ENCODE measurements at places on chromosomes 6 and 20.

DNA sequence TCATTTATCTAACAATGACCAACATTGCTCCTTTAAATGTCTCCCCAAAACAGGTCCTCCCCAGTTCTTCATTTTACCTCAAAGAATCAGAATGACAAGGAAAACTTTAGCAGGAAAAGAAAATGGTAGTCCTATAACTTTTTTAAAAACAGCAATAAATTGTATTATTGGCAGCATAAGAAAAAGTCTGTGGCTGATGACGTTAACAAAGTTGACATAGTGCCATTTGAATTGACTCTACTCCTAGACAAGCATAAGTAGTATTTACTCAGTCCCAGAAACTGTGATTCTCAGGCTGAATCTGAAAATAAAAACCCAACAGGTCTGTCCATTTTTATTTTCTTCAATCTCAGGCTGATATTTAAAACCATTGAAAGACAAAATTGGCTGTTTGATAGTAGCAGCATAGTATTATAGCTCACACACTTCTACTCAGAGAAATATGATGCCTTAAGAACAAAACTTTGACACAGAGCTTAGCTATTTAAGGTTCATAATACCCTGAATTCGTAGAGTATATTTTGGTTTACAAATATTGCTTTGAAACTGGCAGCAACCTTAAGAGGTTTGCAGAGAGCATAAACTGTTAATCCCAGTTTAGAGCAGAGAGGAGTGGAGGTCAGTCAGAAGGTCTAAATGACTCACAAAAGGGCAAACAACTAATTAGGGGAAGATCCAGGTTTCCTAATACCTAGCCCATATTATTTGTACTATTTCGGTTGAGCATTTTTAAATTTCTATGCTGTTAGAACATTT lies 35.0 kb upstream of the TENT5A start:
- no peak for DNase-seq

DNA sequence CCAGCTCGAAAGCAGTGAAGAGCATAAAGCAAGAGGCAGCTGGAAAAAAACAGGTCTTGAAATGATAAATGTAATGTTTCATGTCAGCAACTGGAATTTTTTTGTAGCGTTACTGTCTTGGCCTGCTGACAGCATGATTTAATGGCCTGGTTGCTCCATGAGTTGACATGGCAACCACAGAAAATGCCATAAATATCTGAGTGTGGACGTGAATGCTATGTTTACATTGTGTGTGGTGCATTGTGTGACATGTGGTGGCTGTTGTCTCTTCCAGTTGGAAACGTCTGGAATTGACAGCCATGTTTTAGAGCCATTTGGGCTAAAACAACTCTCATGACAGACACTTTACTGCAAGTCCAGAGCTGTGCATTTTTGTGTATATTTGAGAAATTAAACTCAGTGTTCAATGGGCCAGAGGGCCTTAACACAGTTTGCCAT lies 170.0 kb downstream of the FOXA2 start:
- DNase-seq, result no peak

DNA sequence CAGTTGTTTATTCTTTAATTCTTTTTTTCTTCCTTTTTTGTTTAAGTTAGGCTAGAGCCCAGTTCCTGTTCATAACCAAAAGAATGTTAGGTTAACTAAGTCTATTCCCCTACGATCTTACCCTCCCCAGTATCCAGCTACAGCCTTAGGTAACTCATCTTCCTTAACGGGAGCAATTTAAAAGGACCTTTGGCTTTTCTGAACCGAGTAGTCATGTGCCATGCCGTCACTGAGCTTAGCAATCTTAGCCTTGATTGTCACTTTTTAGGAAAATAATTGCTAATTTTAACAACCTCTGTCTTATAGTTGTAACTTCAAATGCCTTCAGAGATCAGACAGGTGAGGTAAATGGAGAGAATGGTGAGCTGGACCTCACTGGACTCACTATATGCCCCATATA lies 6.2 kb downstream of the METTL24 start:
- DNase-seq, result no peak

DNA sequence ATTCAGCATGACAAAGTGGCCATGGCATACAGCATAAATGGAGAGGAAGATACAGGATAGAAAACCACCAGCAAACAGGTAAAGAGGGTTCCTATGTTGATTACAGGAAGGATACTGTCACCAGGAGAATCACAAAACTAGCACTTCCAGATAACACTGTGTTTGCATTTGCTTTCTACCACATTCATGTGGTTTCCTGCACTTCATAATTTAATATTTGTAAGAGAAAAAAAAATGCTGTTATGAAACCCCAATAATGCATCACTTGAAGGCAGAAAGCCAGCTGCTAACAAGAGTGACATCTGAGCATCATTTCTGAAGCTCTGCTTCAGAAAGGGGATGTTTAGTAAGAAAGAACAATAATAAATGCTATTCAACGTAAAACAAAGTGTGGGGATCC lies 106.6 kb downstream of the ATXN1 start:
- DNase-seq, result no peak

DNA sequence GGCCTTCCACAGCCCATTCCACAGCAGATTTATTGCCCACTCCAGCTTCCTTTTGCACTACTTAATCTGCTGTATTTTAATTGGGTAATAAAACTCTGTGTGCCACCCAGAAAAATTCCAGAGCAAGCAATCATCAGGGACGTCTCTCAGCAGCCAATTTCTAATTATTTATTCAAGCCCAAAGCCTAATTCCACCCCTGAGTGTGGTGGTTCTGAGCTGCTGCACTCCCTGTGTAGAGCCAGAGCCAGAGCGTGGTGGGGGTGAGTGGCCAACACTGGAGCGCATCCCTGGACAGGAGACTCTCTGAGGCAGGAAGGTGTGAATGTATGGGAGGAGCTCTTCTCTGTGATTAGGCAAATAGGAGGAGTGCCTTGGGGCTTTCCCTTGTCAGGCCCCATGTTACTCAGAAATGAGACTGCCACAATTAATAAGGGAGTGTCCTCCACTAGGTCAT lies 66.1 kb downstream of the CD24 start:
- DNase-seq, result no peak

DNA sequence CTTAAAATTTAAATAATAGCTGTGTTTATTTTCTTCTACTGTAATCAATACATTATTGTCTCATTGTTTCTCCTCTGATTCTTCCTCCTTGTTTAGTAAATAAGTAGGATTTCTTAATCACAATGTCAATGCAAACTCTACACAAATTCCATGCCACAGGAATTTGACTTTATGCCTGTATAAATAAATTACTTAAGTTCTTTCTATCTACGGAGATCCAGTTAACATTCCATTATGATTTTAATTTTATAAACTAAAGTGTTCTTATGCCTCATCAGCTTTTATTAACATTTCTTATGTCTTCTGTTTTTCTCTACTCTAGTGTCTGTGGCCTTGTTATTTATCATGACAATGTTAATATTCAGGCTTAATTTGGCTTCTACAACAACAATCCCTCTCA lies 1169.2 kb downstream of the GRIK2 start:
- no peak for DNase-seq

- no peak for DNase-seq
Observed at GRCh38 chr6:113104951-113105350, 752.2 kb upstream of the MARCKS start.

DNA sequence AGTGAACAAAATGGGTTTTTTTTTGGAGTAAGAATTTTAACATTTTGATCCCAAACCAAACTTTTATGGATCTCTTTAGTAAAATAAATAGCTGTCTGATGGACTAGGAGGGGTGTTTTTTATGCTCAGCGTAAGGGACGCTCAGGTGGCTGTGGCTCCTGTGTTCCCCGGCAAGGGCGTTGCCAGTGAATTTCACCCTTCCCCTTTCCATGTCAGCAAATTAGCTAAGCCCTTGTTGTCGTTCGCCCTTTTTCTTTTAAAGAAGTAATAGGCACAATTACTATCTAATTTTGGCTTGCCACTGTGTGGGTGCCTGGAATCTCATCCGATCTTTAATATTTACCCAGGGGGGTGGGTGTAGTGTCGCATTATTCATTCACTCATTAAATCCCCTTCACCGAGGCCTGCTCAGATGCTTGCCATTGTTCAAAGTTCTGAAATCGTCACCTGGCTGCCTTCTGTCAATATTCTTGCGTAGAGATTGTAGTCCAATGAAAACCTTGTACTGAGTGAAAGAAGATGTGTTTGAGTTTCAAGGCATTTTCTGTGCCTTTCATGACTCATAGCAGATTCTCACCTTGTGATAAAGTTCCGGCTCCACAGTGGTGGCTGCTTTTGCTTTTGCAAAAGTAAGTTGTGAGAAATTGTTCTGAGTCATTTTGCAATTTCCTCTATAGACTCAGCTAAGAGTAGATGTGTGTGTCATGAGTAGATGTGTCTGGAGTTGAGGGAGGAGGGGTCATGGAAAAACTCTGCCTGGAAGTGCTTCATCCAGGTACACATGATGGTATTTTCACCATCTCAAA lies 40.0 kb upstream of the CLDN20 start:
- DNase-seq, result no peak

GRCh38 chr6:79842376-79843040 lies 104.8 kb downstream of the ELOVL4 start:
- no peak for DNase-seq

GRCh38 chr20:6732001-6732447 lies 35.5 kb upstream of the BMP2 start:
- no peak for DNase-seq

DNA sequence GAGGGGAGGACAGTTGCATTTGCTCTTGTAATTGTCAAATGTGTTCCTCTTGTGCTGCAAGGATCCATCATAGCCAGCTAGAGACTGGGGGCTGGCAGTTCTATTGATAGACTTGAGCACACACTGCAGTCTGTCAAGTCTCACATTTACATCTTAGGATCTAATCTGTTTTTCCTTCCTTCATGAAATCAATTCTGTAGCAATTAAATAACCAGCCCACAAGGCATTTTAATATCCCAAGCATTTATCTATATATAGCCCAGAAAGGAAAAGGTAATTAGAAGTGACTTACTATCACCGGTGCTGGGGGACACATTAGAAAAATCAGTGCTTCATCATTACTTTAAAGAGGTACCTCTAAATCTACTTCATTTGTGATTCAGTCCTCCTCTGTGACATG lies 143.0 kb upstream of the STXBP5 start:
- DNase-seq, result no peak

GRCh38 chr6:105453968-105454367 lies 51.1 kb upstream of the PREP start:
- DNase-seq, result no peak

GRCh38 chr6:6798448-6798860 lies 209.9 kb downstream of the LY86 start:
- DNase-seq, result no peak

DNA sequence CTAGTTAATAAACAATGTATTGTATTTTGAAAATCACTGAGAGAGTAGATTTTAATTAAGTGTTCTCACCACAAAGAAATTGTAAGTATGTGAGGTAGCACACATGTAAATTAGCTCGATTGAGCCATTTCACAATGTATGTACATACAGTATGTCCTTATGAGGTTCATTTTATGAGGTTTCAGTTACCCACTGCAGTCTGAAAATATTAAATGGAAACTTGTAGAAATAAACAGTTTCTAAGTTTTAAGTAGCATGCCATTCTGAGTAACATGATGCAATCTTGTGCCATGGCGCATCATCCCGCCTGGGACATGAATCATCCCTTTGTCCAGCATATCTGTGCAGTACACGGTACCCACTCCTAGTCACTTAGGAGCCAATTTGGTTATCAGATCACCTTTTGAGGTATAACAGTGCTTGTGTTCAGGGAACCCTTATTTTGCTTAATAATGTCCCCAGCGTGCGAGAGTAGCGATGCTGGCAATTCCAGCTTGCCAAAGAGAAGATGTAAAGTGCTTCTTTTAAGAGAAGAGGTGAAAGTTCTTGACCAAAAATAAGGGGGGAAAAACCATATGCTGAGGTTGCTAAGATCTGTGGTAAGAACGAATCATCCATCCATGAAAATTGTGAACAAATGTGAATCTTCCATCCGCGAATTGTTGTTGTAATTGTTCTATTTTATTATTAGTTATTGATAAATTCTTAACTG lies 64.7 kb downstream of the KCNS1 start:
- DNase-seq, result peak; percentile 24

- DNase-seq, result no peak
Observed at GRCh38 chr6:130765181-130765727, 62.0 kb upstream of the SMLR1 start.

- no peak for DNase-seq
Observed at GRCh38 chr6:84074988-84075781, 41.6 kb downstream of the MRAP2 start.

DNA sequence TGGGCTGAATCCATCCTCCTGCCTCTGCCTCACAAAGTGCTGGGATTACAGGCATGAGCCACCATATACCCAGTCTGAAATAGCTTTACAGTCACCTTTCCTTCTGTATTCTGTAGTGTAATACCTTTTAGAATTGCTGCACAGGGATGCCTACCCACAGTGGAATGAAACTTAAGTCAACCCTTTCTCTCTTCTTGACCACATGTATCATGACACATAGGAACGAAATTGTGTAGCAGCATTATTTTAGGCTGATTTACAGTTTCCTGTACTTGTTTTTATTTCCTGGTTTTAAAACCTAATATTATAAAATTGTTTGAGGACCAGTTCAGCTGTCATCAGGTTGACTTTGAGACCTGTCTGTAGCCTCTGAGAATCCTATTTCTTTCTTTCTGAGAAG lies 297.8 kb downstream of the ZFAND3 start:
- no peak for DNase-seq

GRCh38 chr6:139370999-139371345 lies 3.5 kb downstream of the CITED2 start:
- DNase-seq, result no peak

DNA sequence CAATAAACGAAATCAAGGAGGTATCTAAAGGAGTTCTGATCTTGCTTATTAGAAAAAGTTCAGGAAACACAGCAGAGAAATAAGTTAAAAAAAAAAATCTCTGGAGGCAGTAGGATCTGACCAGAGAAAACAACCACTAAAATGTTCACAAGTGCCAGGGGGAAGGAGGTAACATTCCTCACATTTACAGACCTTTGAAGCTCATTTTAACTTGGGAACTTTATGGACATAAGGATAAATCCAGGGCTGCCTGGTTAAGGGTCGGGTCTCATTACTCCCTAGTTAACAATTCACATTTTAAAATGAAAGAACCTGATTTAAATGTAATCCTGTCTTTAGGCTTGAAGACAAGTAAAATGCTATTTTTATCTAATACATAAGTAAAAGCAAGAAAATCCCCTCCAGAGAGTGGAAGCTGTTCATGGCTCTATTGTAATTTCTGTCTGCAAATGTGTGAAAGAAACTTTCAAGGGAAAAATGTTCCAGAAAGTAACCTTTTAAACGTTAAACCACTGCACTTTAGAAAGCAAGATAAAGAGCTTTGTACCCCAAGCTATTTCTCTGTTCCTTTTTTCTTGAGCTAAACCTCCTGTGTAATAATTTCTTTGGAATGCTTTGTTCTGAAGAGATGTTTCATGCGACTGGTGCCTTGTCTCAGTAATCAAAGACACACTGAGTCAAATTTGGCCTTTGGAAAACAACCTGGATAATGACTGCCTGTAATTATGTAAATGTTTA lies 38.2 kb downstream of the MYLIP start:
- no peak for DNase-seq

All from stimulated activated CD4-positive, alpha-beta T cell treated with anti-CD3 and anti-CD28 coated beads, TNF-alpha, amount 100 ng/mL, for 1 hour (primary cell).